Cardiac muscle cell (in vitro differentiated cells and primary cell): ENCODE measurements at places on chromosomes 12 and 14.
A peak's percentile ranks its signal among the peaks of the same experiment; 100 is the strongest.

DNA sequence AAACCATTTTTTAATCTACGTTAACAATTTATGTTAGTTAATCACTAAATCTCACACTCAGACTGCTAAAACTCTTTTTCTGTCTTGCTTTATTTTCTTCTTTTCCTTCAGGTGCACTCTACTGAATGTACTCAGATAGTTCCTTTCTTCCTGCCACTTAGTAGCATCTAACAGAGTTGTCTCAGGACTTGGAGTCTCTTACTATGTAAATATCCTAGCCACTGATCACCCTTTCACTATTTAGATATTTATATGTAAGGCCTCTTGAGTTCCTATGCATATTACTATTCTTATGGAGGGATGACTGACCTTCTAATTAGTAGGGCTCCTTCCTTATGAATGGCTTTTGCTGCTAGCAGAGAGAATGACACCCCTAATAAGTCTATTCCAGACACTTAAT lies 586.3 kb downstream of the RERGL start:
- no peak for DNase-seq

DNA sequence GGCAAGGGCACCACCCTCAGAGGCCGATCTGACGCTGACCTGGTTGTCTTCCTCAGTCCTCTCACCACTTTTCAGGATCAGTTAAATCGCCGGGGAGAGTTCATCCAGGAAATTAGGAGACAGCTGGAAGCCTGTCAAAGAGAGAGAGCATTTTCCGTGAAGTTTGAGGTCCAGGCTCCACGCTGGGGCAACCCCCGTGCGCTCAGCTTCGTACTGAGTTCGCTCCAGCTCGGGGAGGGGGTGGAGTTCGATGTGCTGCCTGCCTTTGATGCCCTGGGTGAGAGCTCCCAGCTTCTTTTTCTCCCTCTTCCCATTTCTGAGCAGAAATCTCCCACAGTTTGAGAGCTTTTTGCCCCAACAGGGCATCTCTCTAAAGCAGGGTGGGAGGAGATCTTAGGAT lies 1.8 kb downstream of the OAS1 start:
- no peak for DNase-seq

GRCh38 chr14:70664698-70665447 lies 23.2 kb downstream of the TTC9 start:
- DNase-seq = no peak

GRCh38 chr14:95025218-95025617 lies 132.1 kb downstream of the DICER1 start:
- no peak for DNase-seq

- DNase-seq = no peak
Measured at GRCh38 chr12:15558915-15559528, 230.2 kb downstream of the EPS8 start.

GRCh38 chr12:131909081-131909751 lies 14.8 kb downstream of the ULK1 start:
- DNase-seq = no peak

GRCh38 chr14:103538291-103539055 lies 9.5 kb downstream of the TRMT61A start:
- no peak for DNase-seq

GRCh38 chr12:57210926-57211692 lies 5.5 kb upstream of the NXPH4 start:
- no peak for DNase-seq

DNA sequence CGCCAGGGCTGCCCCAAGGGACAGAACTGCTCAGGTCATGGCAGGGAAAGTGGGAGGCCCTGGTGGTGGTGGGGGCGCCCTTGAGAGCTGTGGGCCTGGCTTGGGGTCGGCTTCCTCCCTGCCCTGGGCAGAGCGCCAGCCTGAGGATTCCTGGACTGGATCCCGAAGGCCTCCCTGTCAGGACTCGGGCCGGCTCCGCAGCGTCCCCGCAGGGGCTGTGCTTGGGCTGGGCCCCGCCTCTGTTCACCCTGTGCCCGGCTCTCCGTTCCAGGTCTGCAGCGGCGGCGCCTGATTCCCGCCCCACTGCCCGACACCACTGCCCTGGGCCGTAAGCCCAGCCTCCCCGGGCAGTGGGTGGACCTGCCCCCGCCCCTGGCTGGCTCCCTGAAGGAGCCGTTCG lies 39.9 kb downstream of the KIF26A start:
- peak; percentile 29 for DNase-seq

DNA sequence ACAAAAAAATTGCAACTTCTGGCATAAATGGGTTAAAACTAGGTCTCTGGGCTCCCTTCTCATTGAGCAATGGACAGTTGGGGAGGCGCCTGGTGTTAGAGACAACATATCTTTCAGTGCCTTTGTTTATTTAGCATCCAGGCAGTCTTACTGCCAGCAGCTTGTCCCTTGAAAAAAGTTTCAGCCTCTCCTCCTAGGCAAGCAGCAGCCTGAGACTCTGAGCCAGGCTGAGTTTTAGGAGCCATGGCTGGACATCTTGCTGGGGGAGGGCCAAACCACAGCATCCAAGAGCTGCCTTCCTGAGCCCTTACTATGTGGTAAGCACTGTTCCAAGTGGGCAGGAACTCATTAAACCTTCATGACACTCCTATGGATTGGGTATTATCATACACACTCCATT lies 10.1 kb upstream of the JDP2 start:
- DNase-seq = no peak

GRCh38 chr12:98439471-98439951 lies 75.9 kb upstream of the TMPO start:
- DNase-seq = peak; percentile 86

DNA sequence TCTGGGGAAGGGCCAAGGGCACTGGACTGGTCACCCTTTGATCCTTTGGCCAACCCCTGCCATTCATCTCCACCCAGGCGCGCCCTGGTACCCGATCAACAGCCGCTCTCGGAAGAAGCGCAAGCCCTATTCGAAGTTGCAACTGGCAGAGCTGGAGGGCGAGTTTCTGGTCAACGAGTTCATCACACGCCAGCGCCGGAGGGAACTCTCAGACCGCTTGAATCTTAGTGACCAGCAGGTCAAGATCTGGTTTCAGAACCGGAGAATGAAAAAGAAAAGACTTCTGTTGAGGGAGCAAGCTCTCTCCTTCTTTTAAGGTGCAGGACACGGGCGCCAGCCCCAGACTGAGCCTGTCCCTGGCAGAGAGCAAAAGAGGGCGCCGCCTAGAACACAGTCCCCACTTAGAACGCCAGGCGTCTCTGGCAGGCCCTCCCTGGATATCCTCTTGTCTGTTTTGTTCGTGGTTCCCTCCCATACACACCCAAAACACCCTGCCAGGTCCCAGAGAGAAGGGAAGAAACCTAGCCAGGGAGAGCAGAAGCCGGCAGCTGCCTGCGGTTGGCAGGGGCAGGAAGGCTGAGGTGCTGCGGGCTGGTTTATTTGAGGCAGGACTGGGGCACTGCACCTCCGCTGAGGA lies 1.7 kb downstream of the HOXC12 start:
- no peak for DNase-seq

DNA sequence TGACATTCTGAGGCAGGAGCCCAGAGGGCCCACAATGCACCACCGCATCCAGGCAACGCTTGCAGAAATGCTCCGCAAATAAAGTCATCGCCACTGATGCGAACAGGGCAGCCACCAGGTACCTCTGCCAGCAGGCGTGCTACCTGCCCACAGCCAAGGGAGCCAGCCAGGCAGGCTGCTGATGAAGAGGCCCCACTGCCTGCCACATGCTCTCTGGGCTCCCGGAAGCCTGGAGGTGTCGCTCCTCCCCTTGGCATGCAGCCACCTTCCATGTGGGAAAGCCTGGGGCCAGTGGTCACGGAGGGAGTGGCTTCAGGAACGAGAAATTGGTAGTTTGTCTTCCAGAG lies 14.7 kb downstream of the GPR132 start:
- no peak for DNase-seq

DNA sequence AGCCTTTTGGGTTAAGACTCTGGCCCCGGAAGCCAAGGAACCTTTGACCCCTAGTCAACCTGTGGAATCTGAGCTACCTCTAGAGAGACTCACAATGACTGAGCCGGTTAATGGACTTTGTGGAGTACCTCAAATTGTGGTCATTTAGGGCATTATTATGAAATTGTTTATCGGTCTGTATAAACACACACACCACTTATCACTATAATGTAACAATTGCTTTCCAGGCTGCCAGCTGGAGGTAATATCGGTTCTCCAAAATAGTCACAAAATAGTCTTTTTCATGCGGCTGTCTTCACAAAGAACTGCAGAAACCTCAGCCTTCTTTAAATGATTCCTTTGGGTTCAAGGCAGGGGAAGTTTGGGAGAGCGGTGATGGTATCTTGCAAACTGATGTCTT lies 144.2 kb downstream of the DACT1 start:
- no peak for DNase-seq

- no peak for DNase-seq
Measured at GRCh38 chr12:112539221-112539620, 120.5 kb downstream of the PTPN11 start.

GRCh38 chr12:123139926-123140675 lies 10.8 kb downstream of the PITPNM2 start:
- no peak for DNase-seq

DNA sequence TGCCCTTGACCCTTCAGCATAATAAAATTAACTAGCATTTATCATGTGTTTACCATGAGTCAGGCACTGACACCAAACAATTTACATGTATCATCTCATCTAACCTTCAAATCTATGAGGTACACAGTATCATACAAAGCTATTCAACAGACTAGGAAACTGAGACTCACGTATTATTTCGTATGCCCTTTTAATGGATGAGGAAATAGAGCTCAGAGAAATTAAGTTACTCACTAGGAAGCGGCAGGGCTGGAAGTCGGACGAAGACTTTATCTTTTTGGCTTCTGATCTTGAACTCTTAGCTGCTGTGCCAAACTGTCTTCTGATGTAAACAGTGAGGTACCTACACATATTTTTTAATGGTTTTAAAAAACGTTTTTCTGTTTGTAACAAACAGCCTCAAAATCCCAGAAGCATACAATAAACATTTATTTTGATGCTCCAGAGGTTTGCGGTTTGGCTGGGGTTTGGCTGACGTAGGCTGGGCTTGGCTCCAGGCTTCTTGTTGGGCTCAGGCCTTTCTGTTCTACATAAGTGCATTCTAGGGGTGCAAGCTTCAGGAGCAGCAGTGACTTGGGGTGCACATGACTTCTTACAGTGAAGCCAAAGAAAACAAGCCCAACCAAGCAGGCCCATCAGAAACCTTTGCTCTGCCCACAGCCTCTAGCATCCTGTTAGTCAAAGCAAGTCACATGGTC lies 184.7 kb downstream of the TBX5 start:
- DNase-seq = peak; percentile 73
